CMK (cell line): ENCODE measurements at places on chromosomes 16 and 17.

- DNase-seq: no peak
Observed at GRCh38 chr17:53979991-53980390, 157.3 kb downstream of the KIF2B start.

DNA sequence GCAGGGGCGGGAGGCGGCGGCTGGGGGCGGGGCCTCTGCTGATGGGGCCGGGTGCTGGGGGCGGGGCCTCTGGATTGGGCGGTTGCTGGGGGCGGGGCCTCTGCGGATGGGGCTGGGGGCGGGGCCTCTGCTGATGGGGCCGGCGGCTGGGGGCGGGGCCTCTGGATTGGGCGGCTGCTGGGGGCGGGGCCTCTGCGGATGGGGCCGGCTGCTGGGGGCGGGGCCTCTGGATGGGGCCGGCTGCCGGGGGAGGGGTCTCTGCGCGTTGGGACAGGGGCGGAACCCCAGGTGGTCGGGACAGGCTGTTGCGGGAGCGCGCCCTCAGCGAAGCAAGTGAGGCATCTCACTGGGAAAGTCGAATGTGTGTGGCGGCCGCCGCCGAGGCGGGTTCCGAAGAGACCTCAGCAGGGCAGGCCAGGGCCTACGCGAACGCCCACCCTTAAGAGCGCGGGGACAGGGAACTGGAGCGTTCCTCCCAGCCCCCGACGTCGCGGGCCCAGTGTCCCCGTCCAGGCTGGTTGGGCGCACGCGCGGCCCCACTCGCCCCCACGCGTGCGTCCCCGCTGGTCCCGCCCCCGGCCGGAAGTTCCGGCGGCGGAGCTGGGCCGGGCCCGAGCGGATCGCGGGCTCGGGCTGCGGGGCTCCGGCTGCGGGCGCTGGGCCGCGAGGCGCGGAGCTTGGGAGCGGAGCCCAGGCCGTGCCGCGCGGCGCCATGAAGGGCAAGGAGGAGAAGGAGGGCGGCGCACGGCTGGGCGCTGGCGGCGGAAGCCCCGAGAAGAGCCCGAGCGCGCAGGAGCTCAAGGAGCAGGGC is at the start of gene STUB1:
STUB1 (plus strand) TSS at position 597 of the 811 bp plus-strand sequence; CDS start at position 713, 116 bp downstream.
- no peak for DNase-seq

- DNase-seq: no peak
Observed at GRCh38 chr17:6856051-6856450, 24.5 kb upstream of the TEKT1 start.

GRCh38 chr17:30524847-30525246 is 47.6 kb downstream of the GOSR1 start:
- DNase-seq: no peak

DNA sequence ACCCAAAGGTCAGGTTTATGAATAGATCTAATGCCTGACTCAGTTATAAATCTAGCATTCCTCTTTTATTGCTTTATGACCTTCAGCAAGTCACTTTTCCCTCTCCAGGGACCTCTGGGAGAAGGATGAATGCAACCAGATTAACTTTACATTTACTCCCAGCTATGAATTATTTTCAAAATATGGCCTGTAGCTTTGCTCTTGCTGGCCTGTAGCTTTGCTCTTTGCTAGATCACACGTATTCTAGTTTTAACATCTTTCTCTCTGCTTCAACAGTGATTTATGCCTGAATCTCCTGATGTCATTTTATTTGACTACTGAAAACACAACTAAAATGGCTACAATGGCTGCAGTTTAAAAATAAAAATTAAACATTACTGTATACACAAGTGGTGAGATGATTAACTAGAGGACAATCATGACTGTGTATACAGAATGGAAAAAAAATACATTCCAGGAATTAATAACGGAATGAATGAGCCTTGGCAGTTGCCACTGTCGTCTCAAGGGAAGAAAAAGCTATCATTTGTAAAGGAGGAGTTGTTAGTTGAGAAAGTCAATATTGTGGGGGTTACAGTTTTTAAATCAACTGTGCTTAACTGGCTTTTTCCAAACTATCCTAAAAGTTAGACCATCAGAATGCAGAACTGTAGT is 434.5 kb upstream of the GOT2 start:
- no peak for DNase-seq

- DNase-seq: no peak
Observed at GRCh38 chr16:53073022-53073421, 18.2 kb downstream of the CHD9 start.

DNA sequence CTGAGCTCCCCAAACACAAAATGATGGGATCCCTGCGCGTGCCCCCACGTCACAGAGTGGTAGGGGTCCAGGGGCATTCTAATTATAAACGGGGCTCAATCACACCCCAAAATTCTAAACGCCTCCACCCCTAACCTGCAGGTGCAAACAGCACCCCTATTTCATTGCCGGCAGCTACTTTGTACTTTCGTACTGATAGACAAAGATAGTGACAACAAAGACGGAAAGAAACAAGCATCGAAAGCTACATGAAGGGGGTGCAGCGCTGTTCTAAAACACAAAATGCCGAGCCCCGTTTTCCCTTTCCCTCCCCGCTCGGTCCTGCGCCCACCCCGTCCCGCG is 13.9 kb downstream of the MIS12 start:
- no peak for DNase-seq

GRCh38 chr17:1440921-1441320 is 15.1 kb downstream of the CRK start:
- DNase-seq: no peak

GRCh38 chr16:77117707-77118106 is 73.3 kb upstream of the MON1B start:
- DNase-seq: no peak

DNA sequence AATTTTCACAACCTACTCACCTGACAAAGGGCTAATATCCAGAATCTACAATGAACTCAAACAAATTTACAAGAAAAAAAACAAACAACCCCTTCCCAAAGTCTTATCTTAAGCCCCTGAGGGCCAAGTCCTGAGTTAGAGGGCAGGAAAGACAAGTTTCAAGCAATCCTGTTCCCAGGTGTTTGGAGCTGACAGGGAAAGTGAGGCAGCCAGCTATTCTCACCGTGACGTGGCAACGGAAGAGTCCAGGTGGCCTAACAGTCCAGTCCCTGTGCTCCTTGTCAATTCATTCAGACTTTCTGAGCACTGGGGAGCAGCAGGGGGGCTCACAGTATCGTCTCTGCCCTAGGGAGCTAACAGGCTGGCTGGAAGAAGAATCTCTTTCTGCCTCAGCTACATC is 89.7 kb upstream of the RCVRN start:
- no peak for DNase-seq

- DNase-seq: no peak
Observed at GRCh38 chr17:10380631-10381408, 8.0 kb upstream of the MYH13 start.

DNA sequence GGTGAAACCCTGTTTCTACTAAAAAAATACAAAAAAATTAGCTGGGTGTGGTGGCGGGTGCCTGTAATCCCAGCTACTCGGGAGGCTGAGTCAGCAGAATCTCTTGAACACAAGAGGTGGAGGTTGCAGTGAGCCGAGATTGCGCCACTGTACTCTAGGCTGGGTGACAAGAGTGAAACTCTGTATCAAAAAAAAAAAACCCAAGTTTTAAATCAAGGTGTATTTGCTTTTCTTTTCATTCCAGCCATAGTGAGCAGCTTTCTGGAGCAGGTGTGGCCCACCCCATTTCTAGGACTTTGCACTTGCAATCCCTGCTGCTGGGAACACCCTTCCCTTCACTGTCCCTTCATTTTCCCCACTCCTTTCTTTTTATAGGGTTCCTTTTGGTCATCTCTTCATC is 28.8 kb downstream of the TMEM238L start:
- no peak for DNase-seq

DNA sequence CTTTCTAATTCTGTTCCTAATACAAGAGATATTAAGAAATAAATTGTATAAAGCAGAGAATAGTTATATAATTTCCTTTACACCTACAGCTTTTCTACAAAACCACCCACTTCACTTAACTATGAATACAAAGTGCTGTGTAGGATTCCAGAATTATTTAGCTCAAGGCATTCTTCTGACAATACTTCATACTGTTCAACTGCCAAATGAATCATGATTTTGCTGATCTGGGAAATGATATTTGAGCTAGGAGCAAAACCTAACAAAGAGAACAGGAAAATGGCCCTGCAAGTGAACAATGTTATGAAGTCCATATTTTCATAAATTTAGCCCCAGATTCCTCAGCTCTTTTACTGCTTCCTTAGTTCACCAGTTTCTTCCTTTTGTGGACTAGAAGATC is 12.9 kb downstream of the BBS2 start:
- DNase-seq: no peak

- no peak for DNase-seq
Observed at GRCh38 chr16:48121276-48121675, 34.5 kb downstream of the ABCC12 start.

DNA sequence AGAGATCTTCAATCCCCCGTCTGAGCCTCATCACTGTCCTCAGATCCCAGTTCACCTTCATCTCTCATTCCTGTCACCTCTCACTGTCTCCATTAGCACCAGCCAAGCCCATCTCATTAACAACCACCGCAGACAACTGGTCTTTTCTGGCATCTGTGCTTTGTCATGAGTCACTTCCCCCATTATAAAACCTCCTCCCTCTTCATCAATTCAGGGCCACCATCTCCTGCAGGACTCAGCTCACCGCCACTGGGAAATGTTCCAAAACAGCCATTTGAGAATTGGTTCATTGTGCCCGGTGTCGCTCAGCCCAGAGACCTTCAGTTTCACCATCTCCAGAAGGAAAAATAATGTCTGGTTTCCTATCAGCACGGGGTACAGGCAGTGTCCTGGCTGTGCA is 56.9 kb upstream of the TEKT3 start:
- no peak for DNase-seq

- no peak for DNase-seq
Observed at GRCh38 chr16:86959729-86960128, 357.5 kb downstream of the C16orf95 start.

DNA sequence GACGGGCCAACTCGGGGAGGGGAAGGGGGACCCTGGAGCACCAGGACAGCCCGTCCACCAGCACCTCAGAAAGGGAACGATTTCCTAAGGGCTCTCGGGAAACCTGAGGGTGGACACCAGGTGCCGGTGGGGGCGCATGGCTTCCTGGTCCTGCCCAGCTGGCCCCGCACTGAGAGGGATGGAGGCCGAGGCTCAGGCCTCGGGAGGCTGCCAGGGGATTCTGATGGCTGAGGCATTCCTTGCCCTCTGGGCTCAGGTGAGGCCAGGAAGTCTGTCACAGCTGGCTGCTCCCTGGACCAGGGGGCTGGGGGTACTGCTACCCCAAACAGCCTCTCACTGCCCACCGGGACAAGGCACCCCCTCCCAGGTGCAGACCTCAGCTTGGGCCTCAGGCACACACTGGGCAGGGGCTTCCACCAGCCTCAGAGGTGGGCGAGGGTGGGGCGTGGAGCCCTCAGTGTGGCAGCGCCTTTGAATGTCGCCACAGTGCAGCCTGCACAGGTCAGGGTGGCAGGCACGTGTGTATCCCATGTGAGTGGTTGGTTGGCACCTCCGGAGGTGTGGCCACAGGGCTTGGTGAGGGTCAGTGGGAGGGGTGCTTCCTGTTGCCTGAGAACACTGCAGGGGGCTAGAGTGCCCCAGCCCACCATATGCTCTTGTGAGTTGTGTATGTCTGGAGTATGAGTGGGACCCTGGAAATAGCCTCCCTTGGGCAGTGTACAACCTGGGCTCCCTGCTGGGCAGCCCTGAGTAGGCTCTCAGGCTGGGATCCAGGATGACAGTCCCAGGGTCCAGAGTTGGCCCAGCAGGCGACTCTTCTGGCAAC is 3.9 kb upstream of the FSCN2 start:
- DNase-seq: no peak

DNA sequence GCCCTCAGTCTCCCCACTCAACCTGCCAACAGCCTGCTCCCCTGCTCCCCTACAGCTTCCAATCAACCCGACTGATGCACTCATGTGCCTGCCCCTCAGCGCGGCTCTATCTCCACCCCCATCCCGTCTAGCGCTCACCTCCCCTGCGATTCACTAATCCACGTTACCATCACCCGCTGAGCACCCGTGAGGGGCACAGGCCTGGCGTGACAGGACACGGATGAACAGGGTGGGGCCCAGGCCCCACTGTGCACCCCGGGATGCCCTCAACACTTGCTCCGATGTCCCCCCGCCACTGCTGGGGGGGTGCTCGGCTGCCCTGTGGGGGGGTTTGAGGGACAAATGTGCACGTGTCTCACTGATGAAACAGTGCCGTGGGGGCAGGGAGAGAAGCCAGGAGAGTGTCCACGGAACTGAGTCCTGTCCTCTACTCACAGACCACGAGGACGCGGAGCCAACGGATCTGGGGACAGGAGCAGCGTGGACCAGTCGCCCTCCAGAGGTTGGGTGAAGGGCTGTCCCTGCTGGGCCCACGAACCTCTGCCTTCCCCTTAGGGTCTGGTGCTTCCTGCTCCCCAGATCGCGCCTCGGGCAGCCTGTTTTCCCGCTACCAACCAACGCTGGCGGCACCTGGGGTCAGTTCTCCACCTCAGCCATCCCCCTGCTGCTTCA is 66.7 kb downstream of the RPH3AL start:
- DNase-seq: no peak

GRCh38 chr16:9446471-9447194 is 355.2 kb downstream of the HAPSTR1 start:
- no peak for DNase-seq

DNA sequence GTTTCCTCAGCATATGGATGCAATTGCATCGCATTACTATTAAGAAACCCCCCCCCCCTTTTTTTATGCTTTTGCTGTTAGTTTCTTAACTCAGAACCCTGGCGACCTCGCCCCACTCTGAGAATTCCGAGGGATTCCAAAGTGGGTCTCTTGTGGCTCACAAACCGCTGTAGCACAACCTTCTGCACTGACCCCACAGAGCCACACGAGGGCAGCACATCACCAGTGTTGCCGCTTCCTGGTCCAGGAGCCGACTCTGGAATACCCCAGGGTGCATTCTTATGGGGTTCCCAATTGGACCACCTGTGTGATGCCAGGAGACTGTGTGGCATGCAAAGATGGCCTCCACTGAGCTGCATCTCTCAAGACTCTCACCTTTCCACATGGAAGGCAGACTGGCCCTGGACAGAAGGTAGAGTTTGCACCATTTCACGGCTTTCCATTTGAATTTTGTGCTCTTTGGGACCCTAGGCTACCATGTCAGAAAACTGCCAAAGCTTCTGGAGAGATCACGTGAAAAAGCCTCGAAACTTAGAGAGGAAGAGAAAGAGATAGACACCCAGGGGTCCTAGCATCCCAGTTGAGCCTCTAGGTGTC is 432.7 kb upstream of the ASIC2 start:
- DNase-seq: no peak

GRCh38 chr17:65564793-65565192 is 3.3 kb upstream of the AXIN2 start:
- no peak for DNase-seq

DNA sequence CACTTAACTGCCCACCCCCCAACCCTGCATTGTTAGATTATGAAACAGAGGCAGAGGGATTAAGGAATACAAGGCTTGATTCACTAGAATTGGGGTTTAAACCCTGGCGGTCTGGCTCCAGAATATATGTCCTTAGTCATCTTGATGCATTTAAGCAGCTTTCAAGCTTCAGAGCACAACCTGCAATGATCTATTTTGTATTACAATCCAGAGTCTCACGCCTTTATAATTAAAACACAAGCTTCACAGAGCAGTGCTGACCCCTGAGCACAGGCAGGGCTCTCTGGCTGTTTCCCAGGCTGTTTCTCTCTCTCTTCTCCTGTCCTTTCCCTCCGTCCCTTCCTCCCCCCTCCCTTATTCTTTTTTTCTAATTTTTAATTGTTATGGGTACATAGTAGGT is 209.1 kb downstream of the SPECC1 start:
- no peak for DNase-seq

GRCh38 chr16:56637814-56638750 is at the start of gene MT1A:
MT1A (plus strand) TSS chr16:56638666; CDS start chr16:56638739, 73 bp downstream.
- no peak for DNase-seq

- no peak for DNase-seq
Observed at GRCh38 chr17:27504188-27504995, 48.1 kb downstream of the KSR1 start.
